Thymus (tissue), 14 donors: ENCODE measurements at places on chromosomes 12 and 14.

DNA sequence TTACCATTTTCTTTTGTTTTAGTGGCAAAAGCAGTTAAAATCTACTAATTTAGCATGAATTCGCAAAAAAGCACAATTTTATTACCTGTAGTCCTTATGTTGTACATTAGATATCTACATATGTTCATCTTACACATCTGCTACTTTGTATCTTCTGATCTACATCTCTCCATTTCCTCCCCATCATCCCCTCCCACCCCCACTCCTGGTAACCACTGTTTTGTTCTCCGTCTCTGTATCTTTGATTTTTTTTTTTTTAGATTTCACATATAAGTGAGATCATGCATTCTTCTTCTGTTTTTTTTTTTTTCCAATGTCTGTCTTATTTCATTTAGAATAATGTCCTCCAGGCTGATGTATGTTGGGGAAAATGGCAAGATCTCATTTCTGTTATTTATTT lies 922.7 kb downstream of the VRK1 start:
- DNase-seq: no peak

- no peak for DNase-seq
Observed at GRCh38 chr12:13218641-13219040, 22.1 kb downstream of the EMP1 start.

DNA sequence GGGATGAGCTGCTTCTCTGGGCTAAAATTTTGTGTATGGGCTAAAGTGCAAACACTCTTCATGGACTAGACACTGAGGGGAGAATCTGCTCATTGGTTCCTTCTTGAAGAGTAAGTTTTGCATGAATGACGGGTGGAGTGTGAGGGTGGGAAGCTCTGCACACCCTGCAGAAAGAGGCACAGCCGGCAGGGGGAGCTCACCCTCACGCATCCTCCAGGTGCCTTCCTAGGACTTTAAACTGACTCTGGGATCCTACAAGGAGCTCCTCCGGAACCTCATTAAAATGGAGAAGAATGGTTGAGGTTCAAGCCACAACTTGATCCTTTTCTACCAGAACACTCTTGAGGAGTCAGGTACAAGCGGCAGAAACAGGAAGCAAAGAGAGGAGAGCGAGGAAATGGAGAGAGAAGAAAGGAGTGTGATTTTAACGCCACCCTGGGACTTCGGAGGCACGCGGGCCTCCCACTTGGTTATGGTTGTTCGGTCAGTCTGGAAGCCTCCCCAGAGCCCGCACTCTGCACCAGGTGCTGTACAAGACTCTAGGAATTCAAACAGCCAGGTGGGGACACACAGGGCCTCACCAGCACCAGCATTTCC lies 87.5 kb downstream of the SETD3 start:
- no peak for DNase-seq

DNA sequence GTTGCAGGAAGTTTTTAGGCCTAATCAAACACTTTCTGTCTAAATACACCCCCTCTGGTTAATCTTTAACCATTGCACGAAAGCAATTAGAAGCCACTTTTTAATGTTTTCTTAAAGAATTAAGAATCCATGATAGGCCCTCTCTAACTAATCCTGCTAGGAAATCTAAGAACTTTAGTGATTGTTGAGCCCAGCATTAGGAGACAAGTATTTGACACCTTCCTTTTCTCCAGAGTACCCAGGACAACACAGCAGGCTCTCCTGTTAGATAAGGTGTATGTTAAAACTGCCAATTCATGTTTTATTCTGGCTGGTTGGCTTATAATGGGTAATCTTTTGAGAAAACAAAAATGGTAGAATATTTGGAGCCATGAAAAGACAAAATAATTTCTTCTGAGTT lies 95.0 kb downstream of the ALX1 start:
- no peak for DNase-seq

- no peak for DNase-seq
Observed at GRCh38 chr12:123983822-123984485, 10.9 kb downstream of the ZNF664 start.

DNA sequence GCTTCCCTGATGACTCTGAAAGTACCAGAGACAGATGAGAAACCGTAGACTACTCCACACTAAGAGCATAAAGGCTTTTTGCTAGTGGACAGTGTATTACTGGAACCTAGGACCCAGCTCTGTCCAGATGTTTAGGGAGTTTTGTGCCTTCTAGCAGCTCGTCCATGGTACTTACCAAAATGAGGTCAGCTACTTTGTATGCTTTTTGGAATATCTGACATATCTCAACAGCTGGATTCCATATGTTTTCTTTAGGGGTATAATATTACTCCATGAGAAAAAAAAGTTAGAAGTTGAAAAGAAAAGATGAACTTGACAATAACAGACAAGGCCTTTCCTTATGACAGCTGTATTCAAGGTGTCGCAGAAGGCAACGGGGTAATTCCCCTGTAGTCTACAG lies 32.1 kb upstream of the FRMD6 start:
- DNase-seq: no peak

- no peak for DNase-seq
Observed at GRCh38 chr14:97061198-97061597, 264.0 kb downstream of the VRK1 start.

- no peak for DNase-seq
Observed at GRCh38 chr12:48109424-48109823, 3.5 kb upstream of the SENP1 start.

DNA sequence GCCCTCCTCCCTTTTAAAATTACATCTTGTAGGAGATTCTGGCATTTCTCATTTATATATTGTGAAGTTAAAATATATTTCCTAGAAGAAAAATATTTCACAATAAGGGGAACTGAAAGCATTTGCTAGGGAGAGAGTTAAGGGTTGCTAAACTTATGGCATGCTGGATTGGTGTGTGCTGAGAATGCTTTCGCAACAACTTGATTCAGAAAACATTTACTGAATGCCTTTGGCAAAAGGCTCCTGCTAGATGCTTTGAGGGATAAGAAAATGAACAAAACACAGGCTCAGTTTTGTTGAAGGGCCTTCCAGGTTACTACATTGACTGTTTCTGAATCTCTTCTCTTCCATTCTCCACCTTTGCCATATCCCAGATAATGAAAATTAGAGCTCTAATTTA lies 67.5 kb downstream of the DIP2B start:
- DNase-seq: no peak

DNA sequence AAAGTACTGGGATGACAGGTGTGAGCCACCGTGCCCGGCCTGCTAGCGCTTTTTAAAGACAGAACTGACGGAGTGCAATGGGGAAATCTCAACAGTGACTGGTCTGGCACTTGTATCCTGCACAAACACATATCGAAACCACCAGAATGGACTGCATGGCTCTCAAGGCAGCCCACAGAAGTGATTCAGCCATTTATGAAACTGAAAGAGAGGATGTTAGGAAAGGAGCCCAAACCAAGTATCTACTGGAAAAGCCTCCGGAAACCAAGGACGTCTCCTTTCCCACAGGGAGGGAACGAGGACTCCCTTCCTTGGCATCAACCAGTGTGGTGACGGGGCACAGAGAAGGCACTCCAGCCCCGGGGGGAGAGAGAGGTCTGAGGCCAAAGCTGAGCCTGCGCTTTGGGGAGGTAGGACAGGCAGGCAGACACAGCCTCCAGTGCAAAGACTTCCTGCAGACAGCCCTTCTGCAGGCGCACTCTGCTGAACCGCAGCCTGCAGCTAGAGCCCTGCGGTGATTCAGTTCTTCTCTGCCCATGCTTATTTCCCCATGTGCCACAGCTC lies 16.5 kb downstream of the SLC15A4 start:
- no peak for DNase-seq

DNA sequence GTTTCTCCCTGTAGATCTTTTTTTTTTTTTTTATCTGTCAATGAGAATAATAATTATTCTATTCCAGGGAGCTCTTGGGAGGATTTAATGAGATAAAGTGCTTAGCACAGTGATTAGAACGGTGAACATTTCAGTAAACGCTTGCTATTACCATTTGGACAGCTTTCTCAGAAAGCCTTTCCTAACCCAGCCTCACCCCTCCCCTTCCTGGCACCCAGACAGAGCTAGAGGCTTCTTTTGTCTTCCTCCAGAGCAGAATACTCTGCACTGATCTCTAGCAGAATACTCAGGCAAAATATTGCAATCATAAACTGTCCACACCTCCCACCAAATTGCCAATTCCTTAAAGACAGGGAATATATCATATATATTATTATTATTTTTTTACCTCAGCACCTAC lies 66.6 kb downstream of the ERGIC2 start:
- DNase-seq: no peak

- DNase-seq: no peak
Observed at GRCh38 chr14:80615831-80616230, 325.7 kb downstream of the CEP128 start.

DNA sequence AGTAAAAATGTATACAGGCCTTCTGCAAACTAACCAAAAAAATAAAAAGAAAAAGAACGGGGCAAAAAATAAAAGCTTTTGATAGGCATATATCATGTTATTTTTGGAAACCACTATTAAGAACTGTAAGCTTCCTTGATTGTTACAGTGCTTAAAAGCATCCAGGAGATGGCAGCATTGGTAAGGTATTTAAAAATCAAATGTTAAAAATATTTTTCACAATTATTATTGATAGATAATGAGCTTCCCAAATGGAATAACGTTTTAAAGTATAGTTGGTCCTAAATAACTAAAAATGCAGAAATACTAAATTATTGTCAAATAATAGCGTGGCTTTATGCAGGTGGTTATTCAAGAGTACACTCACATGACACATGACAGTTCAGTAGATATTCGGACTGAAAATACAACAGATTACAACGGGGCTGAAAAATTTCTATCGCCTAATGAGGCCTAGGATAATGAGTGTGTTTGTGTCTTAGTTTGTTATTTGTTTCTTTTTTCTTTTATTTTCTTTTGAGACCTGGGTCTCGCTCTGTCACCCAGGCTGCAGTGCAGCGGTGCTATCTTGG lies 127.2 kb upstream of the ATF7IP start:
- DNase-seq: peak; percentile 49

DNA sequence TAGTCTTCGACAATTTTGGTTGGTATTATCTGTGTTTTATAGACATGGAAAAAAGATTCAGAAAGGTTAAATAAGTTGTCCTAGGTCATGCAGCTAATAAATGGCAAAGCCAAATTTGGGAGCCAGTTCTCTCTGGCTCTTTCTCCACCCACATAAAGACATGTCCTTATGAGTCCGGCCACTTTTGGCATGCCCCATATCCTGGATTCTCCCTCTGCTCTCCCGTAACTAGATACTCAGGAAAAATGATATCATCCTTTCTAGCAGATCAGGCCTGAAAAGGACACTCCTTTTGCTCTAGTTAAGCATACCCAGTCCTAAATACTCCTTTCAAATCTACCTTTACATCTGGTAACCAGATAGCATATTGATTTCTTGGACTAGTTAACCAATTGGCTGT lies 64.4 kb downstream of the TTLL5 start:
- DNase-seq: no peak

GRCh38 chr12:63930971-63931370 lies 86.5 kb downstream of the SRGAP1 start:
- DNase-seq: no peak

DNA sequence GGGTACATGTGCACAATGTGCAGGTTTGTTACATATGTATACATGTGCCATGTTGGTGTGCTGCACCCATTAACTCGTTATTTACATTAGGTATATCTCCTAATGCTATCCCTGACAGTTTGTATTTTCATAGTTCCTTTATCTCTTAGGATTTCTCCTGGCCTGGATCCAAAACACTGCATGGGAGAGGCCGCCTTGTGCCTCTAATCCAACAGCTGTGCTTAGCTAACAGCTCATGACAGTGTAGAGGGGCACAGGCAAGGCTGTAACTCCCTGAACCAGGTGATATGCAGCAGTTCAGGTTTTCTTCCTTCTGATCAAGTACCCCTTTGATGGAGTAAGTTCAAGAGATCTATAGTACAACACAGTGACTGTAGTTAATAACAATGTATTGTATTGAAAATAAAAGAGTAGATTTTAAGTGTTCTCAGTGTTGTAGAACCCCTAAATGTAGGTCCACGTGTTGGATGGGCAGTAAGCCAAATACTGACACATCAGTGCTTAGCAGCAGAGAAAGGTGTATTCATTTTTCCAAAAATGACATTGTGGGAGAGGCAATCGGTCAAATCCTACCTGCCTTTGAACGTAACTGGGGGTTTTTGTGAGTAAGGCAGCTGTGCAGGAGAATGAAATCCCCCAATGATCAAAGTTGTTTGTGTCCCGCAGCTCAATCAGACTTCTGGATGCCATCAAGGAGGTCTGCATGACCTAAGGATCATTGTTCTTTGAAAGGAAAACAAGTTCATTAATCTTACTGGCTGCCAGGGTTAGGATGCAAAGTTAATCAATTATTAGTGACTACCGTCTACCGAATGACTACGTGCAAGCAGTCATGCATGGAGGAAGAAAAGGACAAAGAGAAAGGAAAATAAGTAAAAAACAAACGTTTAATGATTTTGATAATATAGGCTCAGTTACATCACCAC lies 89.3 kb upstream of the FGD4 start:
- no peak for DNase-seq

- DNase-seq: no peak
Observed at GRCh38 chr12:90773491-90773890, 181.5 kb downstream of the CCER1 start.

GRCh38 chr14:54700717-54701116 lies 133.8 kb downstream of the SAMD4A start:
- DNase-seq: no peak

- no peak for DNase-seq
Observed at GRCh38 chr14:86933958-86934595, 1058.9 kb downstream of the GALC start.

- DNase-seq: no peak
Observed at GRCh38 chr12:103627189-103627855, 40.2 kb downstream of the STAB2 start.

GRCh38 chr12:5260086-5260485 lies 171.8 kb upstream of the NTF3 start:
- DNase-seq: no peak

DNA sequence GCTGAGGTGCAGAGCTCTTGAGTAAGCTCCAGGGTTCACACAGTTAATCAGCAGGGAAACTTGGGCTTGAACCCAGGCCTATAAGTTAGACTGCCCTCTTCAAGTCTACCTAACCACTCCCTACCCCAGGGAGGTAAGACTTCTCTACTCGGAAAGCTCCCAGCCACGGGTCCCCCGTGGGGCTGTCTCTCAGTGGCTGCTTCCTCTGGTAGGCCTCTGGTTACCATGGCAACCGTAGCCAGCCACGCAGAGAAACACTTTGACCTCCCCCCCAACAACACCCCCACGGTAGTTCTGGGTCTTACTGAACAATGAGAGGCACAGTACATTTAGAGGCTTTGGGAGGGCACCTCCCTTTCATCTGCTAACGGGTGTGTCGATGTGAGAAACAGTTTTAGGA lies 245.2 kb downstream of the AACS start:
- no peak for DNase-seq

GRCh38 chr12:40145896-40146295 lies 40.0 kb upstream of the SLC2A13 start:
- peak; percentile 30 for DNase-seq
